ENCODE measurements at places on chromosomes 6 and 20.

DNA sequence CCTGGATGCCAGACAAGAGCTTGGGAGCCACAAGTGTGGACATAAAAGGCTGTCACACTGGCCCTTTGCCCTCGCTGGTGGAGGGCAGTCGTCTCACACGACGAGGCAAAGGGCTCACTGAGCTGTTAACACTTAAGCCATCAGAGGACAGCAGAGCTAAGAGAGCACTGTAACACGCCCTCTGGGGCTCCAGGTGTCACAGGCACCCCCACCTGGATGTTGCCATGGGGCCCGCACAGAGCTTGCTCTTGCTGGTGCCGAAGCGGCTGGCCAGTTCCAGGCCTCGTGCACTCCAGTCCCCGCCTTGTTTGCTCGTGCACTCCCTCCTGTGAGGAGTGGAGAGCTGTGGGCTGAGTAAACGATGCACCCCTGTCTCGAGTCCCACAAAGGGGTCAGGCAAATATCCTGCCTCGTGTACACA is 37.4 kb downstream of the SLC35D3 start:
- DNase-seq = no peak

- no peak for DNase-seq
Observed at GRCh38 chr6:53440336-53440945, 91.7 kb upstream of the ELOVL5 start.

- no peak for DNase-seq
Observed at GRCh38 chr6:20169786-20170185, 42.5 kb downstream of the MBOAT1 start.

- DNase-seq = no peak
Observed at GRCh38 chr6:100751590-100751989, 129.5 kb downstream of the ASCC3 start.

DNA sequence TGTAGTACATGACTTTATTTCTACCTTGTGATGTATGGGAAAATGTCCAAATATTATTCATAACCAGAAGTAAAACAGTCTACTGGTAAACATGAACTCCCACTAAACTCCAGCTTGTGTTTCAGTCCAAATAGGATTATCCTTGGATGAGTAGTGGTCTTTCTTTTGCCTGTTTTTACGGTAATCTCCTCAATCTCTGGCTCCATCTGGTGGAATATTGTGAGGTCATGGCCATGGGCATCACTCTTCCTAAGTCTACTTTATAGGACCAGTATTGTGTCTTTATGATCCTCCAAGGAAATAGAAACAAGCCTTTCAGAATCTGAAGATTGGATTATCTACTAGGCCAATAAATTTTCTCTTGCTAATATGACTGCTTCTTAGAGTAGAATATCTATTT is 505.0 kb downstream of the BMP2 start:
- DNase-seq = no peak

DNA sequence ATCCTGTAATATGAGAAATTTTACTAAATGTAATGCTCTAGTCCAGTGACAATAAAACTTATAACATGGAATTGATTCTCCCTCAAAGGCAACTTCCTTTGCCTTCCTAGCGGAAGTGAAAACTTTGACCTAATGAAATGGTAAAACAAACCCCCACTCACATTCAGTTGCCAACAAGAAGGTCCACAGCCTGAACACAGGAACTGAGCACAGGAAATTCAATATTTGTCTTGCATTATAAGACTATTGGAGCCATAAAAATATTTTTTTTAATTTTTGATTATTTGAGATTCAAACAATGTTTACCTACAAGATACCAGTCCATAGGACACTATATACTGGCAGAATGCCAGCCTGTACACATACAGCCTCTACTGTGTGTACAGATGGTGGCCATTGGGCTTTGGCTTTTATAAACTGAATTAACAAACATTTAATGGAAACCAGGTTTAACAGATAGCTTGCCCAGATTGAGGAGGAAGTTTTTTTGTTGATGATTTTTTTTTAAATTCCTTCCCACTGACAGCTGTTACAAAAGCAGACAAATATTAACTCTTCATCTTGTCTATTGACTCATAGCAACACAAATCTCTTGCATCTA is 481.5 kb upstream of the JAG1 start:
- no peak for DNase-seq

DNA sequence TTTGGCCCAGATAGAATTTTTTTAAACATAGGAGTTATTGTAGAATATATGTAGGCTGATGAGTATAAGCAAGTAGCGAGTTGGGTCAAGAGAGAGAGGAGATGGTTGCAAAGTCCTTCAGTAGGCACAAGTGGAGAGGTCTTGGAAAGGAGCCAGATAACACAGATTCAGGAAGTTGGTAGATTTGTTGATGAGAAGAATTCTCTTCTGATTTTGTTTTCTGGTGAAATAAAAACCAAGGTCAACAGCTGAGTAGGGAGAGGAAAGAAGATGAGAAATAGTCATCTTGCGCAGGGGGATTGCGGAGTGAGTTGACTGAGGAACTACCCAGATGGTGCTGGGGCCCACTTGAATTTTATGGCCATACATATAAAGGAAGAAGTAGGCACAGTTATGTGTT is 17.4 kb upstream of the CD83 start:
- no peak for DNase-seq

- no peak for DNase-seq
Observed at GRCh38 chr6:33677143-33677660, 34.3 kb downstream of the UQCC2 start.

DNA sequence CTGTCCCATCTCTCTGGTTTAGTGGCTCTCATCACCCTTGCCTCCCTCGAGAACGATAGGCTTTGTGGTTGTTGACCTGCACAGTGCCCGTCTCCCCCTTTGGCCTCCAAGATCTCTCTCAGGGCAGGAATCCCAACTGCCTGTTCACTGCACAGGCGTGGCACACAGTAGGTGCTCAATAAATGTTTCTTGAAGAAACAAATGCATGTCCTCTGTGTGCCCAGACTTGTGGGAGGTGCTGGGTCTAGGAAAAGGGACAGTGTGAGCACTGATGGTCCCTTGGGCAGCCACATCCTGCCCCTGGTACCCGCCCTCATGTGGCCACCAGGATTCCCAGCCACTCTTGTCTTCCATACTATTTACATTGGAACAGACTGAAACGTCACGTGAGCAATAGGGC is 2.6 kb upstream of the BPIFB6 start:
- no peak for DNase-seq

- DNase-seq = no peak
Observed at GRCh38 chr6:13260831-13261230, 67.5 kb downstream of the TBC1D7 start.

DNA sequence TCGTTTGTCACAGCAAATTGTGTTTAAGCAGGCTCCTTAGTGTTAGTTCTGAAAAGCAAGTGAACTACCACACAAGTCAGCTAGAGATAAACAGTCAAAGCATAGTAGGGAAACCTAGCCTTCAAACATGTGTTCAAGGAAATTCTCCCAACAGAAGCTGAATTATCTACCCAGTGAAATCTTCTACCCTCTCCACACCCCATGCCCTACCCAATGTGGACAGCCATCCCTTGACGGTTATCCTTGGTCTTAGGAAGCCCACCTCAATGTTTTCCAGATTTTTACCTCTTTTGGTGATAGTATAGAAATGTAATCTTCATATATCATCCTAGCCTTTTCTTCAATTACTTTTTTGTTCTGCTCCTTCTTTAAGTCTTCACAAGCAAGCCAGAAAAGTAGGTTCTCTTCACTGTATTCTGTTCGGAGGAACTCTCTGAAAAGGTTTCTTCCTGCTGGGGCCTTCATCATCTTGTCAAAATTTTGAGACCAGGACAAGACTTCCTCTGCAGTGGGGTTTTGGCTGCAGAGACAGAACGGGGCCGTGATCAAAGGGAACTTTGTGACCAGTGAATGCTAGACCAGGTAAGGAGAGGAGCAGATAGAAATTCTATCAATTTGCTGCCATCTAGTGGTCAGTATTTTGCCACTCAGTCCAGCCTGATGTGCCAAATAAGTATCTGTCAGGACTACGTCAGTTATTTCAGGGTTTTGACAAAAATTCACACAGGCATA is 21.6 kb upstream of the MTRF1L start:
- no peak for DNase-seq

- DNase-seq = no peak
Observed at GRCh38 chr6:166453651-166454050, 70.9 kb upstream of the MPC1 start.

DNA sequence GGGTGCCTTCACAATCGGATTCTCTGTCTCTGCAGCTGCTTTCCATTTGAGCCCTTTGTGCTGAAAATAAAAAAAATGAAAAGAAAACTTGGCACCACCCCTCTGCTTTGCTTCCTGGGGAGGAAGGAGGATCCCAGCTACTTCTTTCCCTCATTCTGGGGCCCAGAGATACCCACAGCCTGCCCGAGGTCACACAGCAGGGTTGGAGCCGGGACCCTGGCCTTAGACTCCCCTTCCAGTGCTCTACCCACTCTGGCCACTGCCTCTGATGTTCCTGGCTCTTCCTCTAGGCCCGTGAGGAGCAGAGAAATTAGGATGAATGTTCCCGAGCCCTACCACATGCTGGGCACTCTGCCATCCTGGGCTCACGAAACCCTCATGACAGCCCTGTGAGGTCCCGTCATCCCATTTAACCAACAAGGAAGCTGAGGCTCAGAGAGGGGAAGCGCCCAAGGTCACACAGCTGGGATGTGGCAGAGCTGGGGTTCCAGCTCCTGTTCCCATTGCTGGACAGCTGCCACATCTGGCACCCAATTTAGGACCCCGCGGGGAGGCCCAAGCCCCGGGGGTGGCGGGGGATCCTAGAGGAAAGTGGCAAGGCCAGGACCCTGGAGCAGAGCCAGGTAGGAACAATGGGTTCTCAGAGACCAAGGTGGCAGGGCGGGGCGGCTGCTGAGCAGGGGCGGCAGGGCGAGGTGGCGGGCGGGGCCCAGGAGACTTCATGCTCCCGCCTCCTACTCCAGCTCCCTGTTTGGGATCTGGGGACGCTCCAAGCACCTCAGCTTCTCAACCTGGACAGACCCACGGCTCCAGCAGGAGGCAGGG is 76.6 kb downstream of the CEBPB start:
- DNase-seq = no peak

DNA sequence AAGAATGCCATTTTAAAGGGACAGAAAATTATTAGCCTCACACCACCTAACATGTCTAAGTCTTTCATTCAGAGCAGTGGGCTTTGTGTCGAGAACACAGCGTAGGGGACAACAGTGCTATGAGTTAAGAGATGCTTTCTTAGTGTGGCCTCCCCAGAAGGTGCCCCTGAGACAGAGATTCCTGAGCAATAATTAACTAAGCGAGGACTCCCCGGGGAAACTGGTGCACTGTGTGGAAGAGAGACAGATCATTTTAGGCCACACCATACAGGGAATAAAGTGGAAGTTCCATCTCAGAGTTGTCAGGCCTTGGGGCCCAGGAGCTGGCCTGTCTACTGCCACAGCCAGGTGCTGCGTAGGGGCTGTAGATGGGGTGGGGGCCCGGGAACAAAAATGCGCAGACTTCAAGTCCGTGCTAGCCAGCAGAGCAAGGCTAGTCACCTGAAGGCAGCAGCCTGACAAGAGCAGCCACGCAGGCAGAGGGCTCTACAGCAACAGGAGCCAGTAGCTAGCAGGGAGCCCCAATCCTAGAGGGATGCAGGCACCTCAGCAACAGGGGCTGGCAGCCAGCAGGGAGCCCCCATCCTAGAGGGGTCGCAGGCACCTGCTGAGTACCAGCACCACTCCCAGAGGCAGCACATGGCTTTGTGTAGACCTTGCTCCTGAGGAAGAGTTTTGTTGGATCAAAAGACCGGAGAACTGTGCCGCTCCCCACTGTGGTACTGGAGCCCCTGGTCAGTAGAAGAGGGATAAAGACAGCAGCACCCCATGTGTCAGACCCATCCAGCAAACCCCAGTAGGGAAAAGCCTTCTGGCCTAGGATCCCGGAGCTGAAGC is 63.0 kb upstream of the NXT1 start:
- DNase-seq = no peak

GRCh38 chr6:145453376-145453775 is 281.9 kb downstream of the EPM2A start:
- DNase-seq = no peak

DNA sequence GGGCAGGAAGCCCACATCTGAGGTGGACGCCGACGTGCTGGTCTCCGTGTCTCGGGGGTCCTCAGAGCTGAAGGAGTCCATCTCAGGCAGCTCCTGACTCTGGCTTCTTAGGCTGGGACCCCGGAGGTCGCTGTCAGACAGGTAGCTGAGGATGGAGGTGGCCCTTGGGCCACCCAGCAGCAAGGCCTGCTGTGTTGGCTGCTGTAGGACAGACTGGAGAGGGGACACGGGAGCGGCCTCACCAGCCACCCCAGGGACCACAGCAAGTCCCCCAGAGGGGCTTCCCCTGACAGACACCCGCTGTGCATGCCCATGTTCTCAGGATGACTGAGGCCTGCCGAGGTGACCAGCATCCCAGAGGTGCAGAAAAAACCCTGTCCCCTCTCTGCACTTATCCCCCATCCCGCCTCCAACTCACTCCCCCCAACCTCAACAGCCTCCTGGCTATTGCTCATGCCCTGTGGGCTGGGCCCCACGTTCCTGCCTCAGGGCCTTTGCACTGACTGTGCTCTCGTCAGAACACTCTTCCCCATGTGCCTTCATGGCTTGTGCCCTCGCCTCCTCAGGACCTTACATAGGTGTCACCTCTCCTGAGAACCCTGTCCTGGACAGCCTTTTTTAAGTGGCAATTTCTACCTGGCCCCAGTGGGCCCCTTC is 88.8 kb downstream of the RIPOR3 start:
- no peak for DNase-seq

GRCh38 chr20:36028106-36028808 is 59.9 kb downstream of the CNBD2 start:
- no peak for DNase-seq

GRCh38 chr20:19565736-19566135 is 192.3 kb upstream of the RIN2 start:
- no peak for DNase-seq

DNA sequence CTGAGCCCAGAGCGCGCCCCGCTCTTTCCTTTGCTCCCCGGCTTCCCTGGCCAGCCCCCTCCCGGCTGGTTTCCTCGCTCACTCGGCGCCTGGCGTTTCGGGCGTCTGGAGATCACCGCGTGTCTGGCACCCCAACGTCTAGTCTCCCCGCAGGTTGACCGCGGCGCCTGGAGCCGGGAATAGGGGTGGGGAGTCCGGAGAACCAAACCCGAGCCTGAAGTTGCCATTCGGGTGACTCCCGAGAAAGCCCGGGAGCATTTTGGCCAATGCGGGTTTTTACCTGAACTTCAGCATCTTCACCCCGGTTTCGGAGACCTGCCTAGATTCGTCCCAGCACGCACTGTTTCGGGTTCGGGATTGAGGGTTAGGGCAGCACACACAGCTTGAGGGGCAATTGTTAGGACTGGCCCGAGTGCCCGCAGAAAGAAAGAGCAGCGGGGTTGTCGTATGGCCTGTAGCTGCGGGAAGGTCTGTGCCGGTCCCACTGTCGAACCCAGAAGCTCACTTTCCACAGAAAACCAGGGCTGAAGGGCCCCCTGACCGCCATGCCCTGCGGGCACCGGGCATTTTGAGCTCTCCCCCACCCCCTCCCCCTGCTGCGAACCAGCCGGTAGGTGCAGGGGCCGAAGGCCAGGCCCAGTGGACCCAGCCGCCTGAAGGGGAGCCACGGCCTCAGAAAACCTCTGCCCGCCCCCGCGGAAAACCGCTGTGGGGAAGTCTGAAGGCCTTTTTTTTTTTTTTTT is 2.1 kb downstream of the FOXP4 start:
- no peak for DNase-seq

- no peak for DNase-seq
Observed at GRCh38 chr6:45650524-45651135, 272.9 kb upstream of the SUPT3H start.

All from activated T-helper 1 cell treated with anti-CD3 and anti-CD28 coated beads, Interleukin-2, amount 50 U/mL, for 16 hours (primary cell).